Suprapubic skin (tissue), 4 donors: ENCODE measurements at places on chromosomes 11 and 22. TPM values are rescaled to one million over a fixed set of nuclear protein-coding genes. Genes with fewer than 3 reads are reported as not detected.

Gene TTLL1
- total RNA-seq, result 8.7 TPM

Gene PGA4
- not detected for total RNA-seq

Gene LIN7C
- total RNA-seq, result 44.1 TPM

Gene POU2AF2
- not detected for total RNA-seq

Gene APOA4
- 3.9 TPM for total RNA-seq

Gene GLB1L2
- 16.9 TPM for total RNA-seq

Gene SMC1B
- not detected for total RNA-seq

Gene MRPL23
- 97.1 TPM for total RNA-seq

Gene KRTAP5-11
- 7.3 TPM for total RNA-seq
